ENCODE measurements at places on chromosomes 12 and 14.

DNA sequence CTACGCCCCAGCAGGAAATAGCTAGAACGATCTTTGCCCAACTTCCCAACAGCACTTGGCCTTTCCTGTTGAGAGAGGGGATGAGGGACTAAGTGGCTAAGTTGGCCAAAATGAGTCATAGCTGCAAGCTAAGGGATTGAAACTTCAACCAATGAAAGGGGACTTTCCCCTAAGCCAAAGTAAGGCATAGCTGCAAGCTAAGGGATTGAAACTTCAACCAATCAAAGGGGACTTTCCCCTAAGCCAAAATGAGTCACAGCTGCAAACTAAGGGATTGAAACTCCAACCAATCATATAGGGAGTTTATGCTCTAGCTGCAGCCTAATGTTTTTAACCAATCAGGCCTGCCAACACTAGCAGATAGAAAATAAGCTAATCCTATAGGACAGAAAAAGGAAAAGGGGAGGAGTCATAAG lies 100.5 kb upstream of the SSTR1 start:
- no peak for DNase-seq

DNA sequence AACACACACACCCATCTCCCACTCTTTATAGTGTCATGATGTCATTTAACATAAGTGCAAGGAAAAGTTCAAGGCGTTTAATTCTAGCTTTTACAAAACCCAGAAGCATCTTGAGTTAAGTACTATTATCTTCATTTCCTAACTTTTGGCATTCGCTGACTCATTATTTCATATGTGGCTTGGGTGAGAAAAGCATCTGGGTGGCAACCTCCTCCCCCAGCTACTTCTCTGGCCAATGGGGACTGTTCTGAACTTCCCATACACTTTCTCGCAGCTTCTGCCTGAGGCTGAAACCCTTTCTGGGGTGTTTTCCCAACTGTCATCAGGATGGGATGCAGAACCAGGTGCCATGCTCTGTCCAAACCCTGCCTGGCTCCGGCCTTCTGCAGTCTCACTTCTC lies 2.8 kb upstream of the MARK3 start:
- no peak for DNase-seq

DNA sequence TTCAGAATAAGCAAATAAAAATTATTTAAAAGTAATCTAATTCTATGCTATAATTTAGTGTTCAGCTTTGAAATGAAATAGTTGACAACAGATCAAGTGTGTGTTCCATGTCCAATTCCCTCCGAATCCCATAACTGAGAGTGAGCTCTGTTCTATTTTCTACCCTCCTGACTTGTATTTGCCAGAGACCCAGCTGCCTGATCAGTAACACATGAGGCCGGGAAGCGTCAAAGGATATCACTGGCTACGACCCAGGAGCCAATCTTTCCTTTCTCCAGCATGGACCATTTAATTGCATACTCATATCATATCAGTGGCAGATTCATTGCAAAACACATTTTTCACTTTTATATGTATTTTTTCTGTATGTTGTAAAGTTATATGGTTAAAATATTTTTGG lies 108.8 kb upstream of the TSPAN8 start:
- no peak for DNase-seq

- peak; percentile 99 for DNase-seq
Measured at GRCh38 chr14:96104469-96105057, 65.4 kb downstream of the C14orf132 start.

GRCh38 chr14:61179061-61179690 lies 102.0 kb downstream of the TMEM30B start:
- DNase-seq = no peak

DNA sequence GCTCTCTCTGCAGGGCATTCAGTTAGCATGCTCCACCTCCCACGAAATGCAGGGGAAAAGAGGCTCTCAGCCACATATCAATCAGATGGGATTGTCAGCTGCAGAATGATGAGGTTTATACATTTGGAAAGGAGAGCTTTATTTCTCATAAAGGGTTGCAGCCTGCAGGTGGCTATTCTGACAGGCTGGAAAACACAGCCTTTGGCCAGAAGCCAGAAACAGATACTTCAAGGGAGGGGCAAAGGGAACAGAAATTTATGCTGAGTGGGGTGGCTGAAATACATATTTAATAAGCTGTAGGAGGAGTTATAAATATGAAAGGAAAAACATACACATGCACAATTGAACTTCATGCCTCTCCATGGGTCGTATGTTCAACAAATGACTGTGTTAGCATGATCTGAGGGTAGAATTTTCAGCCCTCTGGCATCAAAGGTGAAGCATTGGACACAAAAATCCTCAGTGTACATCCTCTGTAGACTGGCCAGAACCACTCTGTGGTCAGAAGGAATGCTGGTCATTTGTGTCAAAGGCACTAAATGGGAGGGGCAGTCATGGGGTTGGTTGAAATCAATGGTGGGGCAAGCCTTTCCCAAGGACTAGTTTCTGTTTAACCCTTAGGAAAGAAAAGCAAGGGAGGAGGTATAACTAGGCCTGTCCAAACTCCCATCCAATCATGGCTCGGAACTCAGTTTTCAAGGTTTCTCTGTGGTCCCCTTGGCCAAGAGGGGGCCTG lies 62.4 kb downstream of the TMX1 start:
- no peak for DNase-seq

GRCh38 chr14:21999402-21999801 lies 325.8 kb upstream of the OR4E1 start:
- no peak for DNase-seq

- DNase-seq = no peak
Measured at GRCh38 chr12:8969861-8970411, 19.4 kb upstream of the KLRG1 start.

DNA sequence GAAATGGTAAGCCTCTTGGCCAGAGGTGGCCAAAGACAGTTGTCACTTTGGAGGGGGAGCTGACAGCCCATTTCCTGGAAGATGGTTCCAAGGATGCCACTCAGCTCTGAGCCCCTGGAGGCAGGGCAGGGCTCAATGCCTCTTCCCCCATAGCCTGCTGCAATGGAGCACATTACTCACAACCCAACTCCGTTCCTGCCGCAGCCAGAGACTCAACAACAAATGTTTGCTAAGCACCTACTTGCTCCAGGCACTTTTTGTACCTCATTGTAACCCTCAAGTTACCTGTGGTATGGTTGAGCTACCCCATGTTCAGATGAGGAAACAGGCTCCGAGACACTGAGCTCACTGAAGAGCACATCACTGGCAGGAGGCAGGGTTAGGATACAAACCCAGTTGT lies 19.5 kb downstream of the IRF2BPL start:
- no peak for DNase-seq

DNA sequence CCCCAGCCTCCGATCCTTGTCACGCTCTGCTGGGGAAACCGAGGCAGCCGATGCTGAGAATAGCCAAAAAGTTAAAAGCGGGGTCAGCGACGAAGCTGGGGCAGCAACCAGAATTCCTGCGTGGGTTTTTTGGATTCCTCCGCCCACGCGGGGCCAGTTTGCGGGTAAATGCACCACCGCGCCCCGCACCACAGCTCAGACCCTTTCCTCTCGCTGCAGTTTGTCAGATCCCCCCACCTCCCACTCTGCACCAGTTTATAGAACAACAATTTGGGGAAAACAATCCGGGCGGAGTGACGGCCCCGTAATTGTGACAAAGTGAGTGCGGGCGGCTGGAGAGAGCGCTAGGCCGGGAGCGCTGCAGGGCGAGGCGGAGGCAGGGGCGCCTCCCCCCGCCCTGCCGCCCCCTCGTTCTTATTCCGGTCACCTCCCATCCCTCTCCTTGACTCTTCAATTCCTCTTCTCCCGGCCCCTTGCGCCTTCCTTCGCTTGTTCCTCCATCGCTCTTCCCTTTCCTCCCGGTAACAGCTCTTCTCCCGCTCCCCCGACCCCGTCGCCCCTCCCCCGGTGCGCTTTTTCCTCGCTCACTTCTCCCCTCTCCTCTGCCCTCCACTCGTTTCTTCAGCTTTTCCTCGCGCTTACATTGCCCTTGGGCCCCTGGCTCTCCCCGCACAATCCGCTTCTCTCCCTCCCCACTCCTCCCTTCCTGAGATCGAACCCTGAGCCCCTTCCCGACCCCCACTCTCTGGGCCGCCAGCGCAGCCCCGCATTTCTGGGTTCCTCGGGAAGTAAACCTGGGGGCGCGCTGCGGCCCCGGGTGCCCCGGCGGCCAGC lies 646 bp upstream of the DNAJC22 start:
- DNase-seq = no peak

GRCh38 chr12:99553461-99553860 lies 94.1 kb upstream of the GARIN6 start:
- no peak for DNase-seq

- DNase-seq = no peak
Measured at GRCh38 chr14:65989981-65990380, 496.2 kb upstream of the CCDC196 start.

DNA sequence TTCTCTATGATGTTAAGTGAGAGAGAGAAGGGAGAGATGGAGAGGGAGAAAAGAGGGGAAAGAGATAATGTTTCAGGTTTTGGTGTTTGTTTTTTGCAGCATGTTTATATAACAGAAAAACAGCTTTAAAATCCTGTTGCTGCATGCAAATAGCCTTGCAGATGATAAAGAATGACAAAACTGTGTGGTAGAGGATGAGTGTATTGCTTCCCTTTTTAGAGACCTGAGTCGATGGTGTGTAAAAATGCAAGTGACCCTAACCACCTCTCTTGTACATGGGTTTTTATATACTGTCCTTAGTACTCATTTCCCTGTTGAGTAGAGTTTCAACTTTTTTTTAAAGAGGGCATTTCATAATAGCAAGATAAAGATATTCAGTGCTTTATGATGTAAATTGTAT lies 249.1 kb downstream of the AKAP6 start:
- DNase-seq = no peak

- DNase-seq = no peak
Measured at GRCh38 chr12:31324116-31324844, 1.7 kb downstream of the SINHCAF start.

DNA sequence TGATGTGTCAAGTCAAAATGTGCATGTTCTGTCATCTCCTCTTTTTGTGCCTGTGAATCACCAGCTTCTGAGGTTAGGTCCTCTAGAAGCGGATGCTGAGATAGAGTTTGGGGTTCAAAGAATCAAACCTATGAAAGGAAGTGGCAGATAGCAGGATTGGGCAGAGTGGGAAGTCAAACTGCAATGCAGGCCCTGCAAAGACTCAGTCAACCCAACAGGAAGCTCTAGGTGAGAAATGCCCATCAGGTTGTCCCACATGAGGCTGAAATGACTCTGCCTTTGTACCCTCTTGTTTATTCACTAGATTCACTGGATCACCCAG lies 4.5 kb upstream of the MIA2 start:
- DNase-seq = no peak

DNA sequence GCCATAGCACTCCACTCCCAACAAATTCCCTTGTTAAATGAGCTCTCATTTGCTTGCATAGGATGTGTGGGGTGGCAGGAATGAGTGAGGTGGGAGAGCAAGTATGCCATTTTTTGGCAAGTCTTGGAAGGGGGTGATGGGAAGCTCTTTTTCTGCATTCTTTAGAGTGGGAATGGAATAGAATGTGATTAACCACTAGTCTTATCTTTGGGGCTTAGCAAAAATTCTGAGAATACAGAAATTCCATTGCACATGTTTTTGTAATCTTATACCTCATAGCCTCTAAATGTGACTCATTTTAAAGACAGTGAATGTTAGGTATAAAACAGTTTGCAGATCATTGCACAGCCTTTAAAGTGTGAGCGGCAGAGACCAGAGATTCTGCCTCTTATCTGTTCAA lies 28.4 kb upstream of the NEDD1 start:
- no peak for DNase-seq

DNA sequence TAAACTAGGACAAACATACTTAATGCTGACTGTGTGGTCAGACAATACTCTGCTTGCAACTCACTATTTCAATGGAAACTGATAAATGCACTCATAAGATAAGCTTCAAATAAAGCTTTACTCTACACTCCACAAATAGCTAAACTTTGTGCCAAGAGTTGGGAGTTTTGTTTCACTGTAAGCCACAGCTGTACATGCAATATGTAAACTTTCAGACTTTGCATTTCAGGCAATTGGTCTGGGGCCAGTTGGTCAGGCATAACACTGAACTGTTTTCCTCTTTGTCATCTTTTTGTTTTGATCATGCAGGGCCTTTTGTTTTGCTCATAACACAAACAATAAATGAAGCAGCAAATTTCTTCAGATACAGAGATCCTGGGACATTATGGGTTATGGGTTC lies 426.2 kb downstream of the IPO8 start:
- no peak for DNase-seq

GRCh38 chr14:86802726-86803125 lies 1190.3 kb downstream of the GALC start:
- DNase-seq = no peak

DNA sequence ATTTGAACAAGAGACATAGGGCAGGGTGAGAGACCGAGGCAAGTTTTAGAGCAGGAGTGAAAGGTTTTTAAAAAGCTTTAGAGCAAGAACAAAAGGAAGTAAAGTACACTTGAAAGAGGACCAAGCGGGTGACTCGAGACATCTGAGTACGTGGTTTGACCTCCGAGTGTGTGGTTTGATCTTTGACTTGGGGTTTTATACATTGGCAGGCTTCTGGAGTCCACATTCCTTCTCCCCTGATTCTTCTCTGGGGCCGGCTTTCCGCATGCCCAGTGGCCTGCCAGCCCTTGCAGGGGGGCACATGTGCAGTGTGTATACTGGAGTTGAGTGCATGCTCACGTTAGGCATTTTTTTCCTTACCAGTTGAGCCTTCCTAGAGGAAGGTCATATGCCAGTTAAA lies 96.3 kb downstream of the SLC15A4 start:
- DNase-seq = no peak

DNA sequence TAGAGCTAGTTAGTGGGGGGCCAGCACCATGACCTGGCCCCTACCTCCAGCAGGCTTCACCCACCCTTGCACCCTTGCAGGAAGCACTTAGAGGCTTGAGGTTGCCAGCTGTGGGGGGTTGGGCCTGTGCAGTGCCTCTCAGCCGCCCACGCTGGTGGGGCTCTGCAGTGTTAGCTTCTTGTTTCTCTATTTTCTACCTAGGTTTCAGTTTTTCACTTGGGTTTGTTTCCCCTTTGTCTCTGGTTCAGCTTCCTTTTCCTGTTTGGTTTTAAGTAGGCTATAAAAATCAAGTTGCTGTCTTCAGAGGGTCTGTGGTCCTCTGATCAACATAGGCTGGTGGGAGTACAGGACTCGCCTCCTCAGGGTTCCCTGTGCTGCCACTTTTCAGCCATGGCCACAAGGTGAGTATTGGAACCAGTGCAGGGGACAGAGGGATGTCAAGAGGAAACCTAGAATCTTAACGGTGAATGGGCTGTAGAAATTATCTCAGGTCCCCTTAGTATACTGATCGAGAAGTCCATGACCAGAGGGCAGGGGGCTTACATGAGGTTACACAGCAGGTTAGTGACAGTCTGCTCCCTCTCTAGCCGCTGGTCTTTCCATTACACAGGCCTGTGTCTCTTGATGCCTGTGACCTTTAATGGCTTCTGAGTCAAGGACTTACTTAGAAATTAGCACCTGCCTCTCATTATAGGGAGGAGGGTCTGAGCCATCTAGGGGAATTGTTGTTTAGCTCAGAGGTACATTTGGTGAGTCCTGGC lies at the start of gene EVL:
EVL (plus strand) TSS at position 312 of the 761 bp plus-strand sequence; CDS start at position 391, 79 bp downstream.
- no peak for DNase-seq

- no peak for DNase-seq
Measured at GRCh38 chr14:51719955-51720354, 68.2 kb downstream of the FRMD6 start.

Data from AG09319 (cell line).